ENCODE measurements at places on chromosomes 4 and X. TPM values are rescaled to one million over a fixed set of nuclear protein-coding genes. Genes with fewer than 3 reads are reported as not detected.

DNA sequence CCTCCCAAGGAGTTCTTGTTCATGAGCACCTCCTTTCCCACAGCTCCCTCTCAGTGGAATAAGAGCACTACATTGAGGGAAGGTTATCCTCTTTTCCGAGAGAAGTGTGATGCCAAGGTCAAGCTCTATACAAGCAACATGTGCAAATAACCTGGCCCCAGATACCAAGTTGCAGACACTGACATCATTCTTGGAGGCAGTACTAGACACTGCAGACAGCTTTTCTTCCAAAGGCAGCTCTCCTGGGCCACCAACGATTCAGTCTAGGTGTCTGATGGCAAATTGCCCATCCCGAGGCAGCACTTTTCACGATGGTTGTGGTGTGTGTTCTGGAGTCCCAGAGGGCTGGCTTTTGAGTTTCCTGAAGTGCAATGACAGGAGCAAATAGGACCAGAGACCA lies 384.9 kb downstream of the TLL1 start:
- DNase-seq, result no peak

GRCh38 chrX:574251-574650 lies 56.3 kb upstream of the SHOX start:
- DNase-seq, result no peak

- no peak for DNase-seq
These were observed 7.3 kb upstream of the ARHGAP10 start for GRCh38 chr4:147724468-147725201.

DNA sequence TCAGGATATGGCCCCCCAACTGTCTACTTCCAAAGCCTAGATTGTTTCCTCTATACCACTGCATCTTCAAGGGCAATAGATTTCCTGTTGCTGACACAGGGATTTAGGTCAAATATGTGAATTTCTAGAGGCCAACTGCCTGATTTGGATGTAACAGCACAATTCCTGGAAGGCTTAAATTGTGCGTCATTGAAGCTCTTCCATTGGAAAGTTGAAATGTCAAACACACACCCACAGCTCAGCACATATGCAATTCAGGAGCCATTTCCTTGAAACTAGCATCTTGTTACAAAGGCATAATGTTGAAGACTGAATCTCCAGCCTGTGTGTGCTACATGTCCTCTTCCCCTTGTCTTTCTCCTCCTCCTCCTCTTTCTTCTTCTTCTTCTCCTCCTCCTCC lies 158.6 kb downstream of the STK32B start:
- DNase-seq, result no peak

- DNase-seq, result no peak
These were observed 67.6 kb downstream of the POLA1 start for GRCh38 chrX:24761306-24761705.

DNA sequence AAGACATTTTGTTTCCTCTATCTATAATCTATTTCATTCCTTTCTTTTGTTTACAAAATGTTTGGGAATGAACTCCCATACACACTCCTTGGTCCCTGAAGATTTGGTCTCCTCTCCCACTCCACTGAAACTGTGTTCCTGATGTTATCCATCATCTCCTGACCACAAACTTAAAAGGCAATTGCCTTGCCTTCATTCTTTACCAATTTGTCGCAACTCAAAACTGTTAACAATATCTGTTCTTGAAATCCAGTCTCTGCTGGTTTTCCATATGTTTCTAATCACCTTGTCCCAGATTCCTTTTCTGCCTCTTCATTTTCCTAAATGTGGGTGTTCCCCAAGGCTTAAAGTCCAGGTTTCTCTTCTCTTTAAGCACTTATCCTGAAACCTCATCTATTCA lies 262.2 kb upstream of the TTC29 start:
- no peak for DNase-seq

DNA sequence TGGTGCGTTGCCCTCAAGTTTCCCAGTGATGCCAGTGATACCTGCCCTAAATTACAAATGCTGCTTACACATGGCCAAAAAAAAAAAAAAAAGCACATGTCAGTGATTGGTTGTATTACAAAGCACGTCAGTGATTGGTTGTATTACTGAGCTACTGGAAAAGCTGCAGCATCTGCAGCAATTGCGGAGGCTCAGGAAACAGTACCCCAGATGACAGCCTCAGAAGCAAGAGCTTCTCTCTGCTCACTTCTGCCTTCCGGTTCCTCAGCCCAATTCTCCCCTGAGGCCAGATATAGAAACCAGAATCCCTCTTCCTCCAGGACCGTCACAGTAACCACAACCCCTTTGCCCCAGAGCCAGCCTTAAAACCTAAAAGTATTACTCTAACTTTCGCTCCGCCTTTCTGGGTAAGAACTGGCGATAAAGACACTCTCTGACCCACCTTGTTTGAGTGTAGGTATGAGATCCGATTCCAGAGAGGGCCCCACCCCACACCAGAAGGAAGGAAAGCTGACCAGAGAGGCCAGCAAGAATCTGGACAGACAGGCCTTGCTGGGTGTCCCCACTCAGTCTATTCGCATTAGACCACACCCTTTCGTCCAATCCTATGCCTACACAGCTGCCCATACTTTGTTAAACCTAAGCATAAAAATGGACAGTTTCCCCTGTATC lies 85.0 kb upstream of the SORBS2 start:
- no peak for DNase-seq

KIF4A gene
- 6.4 TPM for total RNA-seq

FAT1 gene
- total RNA-seq, result 156 TPM
